ENCODE measurements at places on chromosomes 3 and 15.

DNA sequence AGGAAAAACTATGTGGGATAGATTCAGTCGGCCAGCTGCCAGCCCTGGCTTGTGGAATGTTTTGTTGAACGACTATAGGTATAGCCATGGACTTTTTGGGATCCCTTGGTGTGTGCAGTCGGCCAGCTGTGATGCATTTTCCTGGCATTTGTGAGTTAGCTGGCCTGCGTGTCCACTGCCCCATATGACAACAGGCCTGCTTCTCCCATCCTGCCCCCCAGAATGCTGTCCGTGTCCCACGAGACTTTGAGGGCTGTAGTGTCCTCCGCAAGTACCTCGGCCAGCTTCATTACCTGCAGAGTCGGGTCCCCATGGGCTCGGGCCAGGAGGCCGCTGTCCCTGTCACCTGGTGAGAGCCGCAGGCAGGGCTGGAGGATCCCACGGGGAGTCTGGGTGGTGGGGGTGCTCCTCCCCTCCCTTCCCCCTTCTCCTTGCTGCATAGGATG is 23.6 kb downstream of the PTPN23 start:
- DNase-seq, result no peak

- DNase-seq, result no peak
Observed at GRCh38 chr15:57703387-57703786, 3.1 kb upstream of the POLR2M start.

GRCh38 chr3:48475188-48475587 is 28.7 kb downstream of the ATRIP start:
- DNase-seq, result peak; percentile 33

- DNase-seq, result no peak
Observed at GRCh38 chr15:73862276-73862675, 11.1 kb upstream of the TBC1D21 start.

- no peak for DNase-seq
Observed at GRCh38 chr3:13009946-13010315, 63.3 kb downstream of the IQSEC1 start.
